ENCODE measurements at places on chromosomes 13 and 19. TPM values are rescaled to one million over a fixed set of nuclear protein-coding genes. Genes with fewer than 3 reads are reported as not detected.

Gene IL4I1
- 1.1 TPM for polyA plus RNA-seq

Gene AMH
- polyA plus RNA-seq: 1.2 TPM

Gene NCLN
- polyA plus RNA-seq: 36.5 TPM

Gene MAB21L1
- 0.09 TPM for polyA plus RNA-seq

GRCh38 chr13:73368608-73369007 is 309.8 kb downstream of the KLF5 start:
- DNase-seq: no peak

DNA sequence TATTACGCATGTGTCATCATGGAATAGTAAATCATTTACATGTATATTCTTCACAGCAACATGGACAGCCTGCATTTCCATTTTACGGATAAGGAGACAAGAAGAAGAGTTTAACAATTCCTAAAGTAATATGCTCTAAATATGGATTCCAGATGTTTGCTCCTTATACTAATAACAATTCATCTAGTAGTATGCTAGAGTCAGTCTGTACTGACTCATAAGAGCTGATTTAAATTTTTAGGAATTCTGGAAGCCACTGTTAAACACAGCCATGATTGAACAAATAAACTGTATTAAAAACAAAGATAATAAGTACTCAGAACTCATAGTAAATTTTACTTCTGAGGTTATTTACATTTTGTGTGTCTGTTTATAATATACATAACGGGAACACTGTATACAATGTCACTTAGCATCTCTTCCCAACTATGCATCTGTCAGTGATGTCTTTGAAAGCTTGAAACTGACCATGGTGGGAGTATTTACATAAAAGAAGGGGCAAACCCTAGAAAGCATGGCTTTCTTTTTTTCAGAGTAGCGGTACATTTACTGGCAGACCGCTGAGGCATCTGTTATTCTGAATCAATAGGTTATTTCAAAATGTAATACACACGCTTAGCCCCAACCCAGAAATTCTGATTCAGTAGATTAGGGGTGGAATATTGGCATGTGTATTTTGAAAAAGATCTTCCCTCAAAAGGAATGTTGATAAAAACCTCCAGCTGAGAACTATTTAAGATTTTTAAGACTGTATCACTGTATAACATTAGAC is 12.9 kb downstream of the ZC3H13 start:
- DNase-seq: no peak

DNA sequence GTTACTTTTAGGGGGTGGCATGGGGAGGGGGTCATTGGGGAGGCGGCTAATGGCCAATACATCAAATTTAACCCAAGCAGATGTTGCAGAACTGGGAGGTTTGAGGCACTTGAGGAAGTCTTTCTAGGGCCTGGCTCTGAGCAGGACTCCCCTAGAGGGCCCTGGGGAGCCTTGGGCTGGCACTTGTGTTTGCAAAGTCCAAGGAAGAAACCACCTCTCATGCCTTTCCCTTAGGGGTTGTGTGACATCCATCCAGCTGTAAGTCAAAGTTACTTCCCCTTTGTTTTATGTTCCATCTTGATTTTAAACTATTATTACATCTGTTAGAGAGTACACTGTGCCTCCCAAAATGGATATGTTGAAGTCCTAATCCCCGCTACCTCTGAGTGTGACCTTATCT is 159.9 kb downstream of the KATNAL1 start:
- no peak for DNase-seq

Gene CLDN10
- polyA plus RNA-seq: 4.7 TPM

Gene OR4F17
- not detected for polyA plus RNA-seq

Gene NCR1
- polyA plus RNA-seq: 0.57 TPM

Gene FREM2
- 32.0 TPM for polyA plus RNA-seq

- no peak for DNase-seq
Measured at GRCh38 chr13:110984381-110984780, 69.5 kb upstream of the ANKRD10 start.

- no peak for DNase-seq
Measured at GRCh38 chr19:18340190-18340989, at the start of gene PGPEP1. TSS of gene PGPEP1 (plus strand) at chr19:18340598. CDS start at chr19:18340682, 84 bp downstream.

DNA sequence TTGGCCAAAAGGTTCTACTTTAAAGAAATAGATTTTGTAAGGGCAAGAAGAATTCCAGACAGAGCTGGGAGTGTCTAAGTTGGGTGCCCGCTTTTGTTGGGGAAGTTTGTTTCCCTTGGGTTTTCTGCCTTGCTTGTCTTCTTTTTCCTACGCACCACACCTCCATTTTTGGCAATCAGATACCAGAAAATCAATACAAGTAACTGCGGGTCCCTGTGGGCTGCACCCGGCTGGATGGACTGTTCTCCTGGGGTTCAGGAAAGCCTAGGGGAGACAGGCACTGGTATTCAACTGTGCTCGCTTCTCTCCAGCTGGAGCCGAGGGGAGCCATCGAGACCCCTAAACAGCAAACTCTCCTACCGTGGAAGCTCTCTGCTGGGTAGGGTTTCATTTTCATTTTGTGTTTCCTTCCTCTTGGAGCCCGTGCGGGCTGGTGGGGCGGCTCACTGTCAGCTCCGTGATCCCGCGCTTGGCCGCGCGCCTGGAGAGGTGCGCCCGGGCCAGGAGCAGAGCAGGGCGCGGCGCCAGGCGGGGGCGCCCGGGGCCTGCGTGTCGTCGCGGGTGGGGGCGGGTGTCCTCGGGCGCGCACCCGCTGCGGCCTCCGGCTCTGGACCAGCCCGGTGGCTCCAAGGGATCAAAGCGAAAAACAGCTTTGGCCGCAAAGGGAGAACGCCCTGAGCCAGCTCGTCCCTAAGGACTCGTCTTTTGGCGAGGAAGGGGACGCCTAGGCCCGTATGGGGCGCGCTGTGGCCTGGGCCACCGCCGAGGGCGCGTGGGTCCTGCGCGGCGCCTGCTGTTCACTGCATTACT is 347.2 kb downstream of the ZNF536 start:
- DNase-seq: peak; percentile 45

DNA sequence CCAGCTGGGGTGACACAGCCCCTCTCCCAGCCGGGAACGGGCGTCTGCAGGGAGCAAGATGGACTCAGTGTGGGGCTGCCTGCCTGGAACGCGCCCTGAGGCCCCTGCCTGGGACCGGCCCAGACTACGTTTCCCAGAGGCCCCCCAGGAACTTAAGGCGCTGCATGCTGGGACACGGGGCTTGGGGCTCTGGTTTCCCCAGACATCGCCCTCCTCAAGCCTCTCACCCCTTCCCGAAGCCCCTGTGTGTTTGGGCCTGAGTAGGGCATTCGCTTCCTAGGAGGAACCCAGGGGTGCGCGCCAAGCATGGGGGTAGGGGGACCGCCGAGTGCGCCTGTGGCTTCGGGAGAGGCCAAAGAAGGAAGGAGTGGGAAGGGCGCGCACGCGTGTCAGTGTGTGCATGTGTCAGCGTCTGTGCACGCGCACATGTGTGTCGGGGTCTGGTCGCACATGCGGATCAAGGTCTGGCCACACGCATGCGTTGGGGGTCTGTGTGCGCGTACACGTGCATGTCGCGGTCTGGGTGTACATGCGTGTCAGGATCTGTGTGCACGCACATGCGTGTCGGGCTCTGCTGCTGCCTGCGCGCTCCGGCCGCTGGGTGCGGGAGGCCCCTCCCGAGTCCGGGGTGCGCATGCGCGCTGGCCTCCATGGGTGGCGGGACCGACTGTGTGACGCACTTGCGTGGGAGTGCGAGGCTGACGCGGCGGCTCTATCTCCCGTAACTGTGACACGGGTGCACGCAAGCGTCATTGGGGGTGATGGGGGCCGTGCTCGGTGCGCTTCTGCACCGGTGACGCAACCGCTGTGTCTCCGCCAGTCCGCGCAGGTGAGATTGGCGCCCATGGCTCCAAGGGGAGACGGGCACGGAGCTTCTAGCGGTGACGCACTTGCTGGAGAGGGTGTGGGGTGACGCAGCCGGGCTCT is 16.2 kb downstream of the ZNF331 start:
- peak; percentile 88 for DNase-seq

DNA sequence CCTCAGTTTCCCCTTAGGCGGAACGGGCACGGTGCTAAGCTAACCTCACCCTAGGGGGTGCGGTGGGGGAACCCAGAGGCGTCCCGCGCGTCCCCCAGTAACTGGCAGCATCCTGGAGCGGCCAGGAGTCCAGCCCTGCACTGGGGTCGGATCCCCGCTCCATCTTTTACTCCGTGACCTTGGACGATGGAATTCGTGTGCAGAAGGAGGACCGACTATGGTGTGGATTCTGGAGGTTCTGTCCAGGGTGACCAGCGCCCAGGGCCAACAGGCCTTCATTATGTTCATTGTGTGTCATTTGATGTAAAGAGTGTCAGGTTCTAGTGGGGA is 630 bp downstream of the SPPL2B start:
- DNase-seq: no peak

- no peak for DNase-seq
Measured at GRCh38 chr19:6333439-6333838, at the start of gene ACER1. TSS of gene ACER1 (minus strand) at chr19:6333612. CDS start at chr19:6333551, 61 bp downstream.
